Thoracic aorta (tissue), 2 donors: ENCODE measurements at places on chromosomes 5 and 9.

- no peak for DNase-seq
Observed at GRCh38 chr5:13943676-13944075, 812 bp downstream of the DNAH5 start.

- DNase-seq = no peak
Observed at GRCh38 chr9:38681747-38682227, 38.1 kb downstream of the FAM240B start.

GRCh38 chr9:91273853-91274552, 87.7 kb downstream of the AUH start:
- DNase-seq = no peak

DNA sequence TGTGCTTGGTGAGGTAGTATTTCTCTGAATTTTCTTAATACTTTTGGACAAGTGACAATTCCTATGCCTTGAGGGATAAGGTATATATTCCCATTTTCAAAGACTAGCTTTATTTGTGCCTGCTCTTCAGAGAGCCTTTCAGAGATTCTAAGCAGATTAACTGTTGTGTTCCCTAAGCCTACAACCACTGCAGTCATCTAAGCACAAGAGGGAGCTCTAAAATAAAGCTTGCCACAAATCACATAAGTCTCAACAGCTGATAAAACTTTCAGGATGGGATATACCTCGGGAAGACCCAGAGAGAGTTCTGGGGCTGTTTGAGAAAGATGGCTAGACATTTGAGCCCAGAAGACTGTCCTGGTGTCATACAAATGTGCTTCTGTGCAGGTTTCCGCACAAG, 157.3 kb downstream of the CYLC2 start:
- DNase-seq = no peak

GRCh38 chr5:102863058-102863457, 108.0 kb downstream of the PAM start:
- no peak for DNase-seq

GRCh38 chr5:171579976-171580411, 160.5 kb downstream of the FGF18 start:
- DNase-seq = no peak

DNA sequence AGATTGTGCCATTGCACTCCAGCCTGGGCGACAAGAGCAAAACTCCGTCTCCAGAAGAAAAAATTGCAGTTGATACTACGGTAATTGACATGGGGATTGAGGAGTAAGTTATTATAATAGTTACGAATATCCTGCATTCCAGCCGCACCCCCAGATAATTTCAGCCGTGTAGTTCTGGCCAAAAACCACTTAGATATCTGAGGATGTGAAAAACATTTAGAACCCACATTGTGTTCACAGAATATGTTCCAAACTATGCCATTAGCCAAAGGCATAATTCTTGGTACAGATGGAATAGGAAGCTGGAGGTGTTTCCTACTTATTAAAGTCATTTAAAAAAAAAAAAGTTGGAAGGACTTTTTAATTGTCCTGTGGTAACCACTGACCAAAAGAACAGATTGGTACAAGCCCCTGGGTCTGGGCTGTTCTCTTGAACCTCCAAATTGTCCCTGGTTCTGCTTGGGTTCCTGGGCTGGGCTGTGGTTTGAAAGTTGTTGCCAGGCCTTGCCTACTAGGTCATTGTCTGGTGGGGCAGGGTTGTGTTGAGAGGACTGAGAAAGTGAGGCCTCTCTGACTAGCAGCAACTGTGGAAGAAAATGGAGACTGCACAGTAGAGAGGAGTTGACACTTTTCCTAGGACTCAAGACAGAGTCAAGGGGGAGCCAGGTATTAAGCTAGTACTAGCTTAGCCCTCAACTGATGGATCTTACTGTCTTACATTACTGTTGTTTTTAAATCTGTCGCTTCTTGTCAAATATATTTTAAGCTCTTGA, 198.8 kb downstream of the NR3C1 start:
- no peak for DNase-seq

DNA sequence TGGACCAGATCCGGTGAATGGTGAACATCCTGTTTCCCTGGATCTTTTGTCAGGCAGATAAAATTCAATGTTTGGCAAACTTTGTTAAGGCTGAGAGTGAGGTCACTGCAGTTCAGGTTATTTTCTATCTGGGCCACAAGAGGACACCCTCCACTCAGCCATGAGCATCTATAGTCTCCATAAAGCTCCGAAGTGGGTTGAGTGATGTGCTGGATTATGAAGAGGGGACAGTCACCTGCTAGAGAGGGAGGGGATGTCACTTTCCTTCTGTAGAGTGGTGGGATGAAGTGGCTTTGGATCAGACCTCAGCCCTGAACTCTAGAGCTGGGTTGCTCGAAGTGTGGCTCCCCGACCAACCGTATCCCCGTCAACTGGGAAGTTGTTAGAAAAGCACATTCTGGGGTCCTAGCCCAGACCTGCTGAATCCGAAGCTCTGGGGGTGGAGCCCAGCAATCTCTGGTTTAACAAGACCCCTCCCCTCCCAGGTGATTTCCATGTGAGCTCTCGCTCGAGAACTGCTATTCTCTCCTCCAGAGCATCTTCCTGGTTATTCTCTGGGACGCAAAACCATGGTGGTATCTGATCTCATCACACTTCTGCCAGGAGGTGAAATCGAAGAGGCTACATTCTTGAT, 31.8 kb upstream of the FGF1 start:
- DNase-seq = no peak

- no peak for DNase-seq
Observed at GRCh38 chr9:136248951-136249876, 3.6 kb upstream of the QSOX2 start.

DNA sequence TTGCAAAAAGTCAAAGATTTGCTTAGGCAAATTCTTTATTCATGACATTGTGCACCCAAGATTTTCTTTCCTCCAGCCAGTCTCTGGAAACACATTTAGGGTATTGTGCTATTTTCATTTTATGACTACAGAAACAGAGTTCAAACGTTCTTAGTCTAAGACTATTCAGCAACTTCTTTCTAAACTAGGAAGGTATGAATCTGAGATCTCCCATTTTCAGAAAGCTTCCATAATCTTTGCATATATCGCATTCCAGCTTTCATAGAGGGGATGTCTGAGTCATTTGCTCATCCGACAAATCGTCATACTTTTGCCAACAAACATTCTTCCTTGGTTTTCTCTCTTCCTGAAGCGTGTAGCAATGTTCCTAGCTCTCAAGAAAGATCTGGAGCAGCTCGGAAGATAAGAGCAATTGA, 1.6 kb upstream of the PAPPA start:
- DNase-seq = no peak

DNA sequence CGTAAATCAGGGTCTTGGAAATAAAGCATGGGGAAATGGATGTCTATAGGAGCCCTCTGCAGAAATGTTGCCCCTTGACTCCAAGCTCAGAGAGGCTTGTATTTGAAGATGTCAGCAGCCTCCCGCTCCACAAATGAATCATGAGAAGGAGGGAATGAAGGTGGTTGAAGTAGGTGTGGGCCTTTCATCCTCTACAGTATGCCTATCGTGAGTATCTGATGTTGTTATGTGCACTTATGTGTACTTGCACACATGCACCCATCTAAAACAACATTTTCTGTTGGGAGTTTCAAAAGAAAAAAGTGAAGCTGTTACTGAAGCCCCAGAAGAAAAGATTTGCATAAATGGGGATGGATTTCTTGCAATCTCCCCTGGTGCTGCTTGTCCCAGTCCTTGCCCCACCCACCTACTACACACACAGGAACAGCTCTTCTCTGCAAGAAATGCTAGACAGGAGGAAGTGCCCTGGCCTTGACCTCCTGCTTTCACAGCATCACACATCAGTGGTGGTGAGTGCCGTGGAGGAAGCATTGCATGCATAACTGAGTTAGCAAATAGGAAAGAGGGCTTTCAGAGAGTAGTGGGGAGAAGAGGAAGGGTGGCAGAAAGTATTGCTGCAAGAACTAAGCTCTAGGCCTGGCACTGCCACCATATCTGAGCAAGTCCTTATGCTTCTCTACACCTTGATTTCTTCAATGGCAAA, 156.1 kb downstream of the SNX18 start:
- DNase-seq = no peak

DNA sequence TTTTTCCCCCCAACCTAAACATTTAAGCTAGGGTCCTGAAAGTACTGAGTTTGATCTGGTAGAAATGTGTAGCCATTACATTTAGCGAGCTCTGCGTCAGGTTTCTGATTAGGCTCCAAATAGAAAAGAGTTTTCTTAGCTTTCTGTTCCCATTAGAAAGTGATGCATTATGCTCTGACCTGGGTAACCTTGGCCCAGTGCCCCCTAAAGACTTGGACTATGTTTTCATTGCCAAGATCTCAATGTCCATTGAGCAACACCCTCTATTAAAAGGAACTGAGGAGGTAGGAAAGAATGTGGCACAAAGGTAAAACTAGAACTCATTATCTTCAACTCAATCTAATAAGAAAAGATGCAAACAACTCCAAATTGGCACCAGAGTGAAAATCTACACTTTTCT, 358.9 kb upstream of the PCSK5 start:
- DNase-seq = peak; percentile 25

GRCh38 chr5:174759091-174759490, 34.7 kb downstream of the MSX2 start:
- no peak for DNase-seq

- DNase-seq = no peak
Observed at GRCh38 chr5:127667926-127668325, 19.0 kb downstream of the CTXN3 start.

DNA sequence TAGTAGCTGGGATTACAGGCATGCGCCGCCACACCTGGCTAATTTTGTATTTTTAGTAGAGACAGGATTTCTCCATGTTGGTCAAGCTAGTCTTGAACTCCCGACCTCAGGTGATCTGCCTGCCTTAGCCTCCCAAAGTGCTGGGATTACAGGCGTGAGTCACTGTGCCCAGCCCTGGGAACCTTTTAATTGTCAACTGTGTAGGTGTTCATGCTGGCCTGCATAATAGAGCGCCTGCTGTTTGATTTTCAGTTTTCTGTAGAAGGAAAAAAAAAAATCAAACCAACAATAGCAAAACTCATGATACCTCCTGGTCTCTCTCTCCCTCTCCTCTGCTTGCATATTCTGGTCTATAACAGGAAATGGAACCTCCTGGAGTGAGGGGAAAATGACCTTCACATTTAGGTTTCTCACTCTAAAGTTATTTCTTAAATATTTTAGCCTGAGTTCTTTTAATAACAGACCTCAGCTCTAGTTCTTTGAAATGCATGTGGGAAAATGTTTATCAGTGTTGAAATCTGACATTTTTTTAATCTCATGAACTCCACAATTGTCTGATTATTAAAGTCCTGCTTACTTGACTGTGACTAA, 51.7 kb downstream of the EXOSC2 start:
- DNase-seq = no peak

DNA sequence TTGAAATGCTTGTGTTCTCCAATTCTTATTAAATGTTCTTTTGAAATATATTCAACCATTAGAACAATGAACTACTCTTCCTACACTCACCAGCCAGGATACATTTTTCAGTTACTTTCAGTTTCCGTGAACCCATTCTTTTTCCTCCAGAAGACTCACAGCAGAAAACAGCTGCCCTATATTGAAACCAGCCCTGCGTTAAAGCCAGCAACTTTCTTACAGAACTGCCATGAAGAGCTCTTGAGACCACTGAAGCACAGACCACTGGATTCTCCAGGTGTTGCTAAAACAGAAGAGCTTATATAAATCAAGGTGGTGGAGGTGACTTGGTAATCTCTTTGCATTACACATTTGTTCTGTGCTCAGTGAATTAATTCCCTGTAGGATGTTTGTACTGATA, 365.9 kb upstream of the C9orf72 start:
- DNase-seq = no peak

DNA sequence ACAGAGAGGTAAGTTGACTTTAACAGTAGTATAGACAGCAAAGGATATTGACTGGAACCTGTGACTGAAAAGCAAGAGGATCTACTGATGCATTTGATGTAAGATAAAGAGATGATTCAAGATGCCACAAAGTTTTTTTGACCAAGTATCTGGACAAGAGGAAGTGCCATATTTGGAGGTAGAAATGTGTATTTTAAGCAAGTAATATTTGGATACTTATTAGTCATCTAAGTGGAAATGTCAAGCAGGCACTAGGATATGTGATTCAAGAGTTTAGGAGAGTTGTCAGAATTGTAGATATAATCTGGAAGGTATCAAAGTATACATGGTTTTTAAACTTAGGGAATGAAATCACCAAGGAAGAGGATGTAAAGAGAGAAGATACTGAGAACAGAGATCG, 686.1 kb upstream of the CHD1 start:
- DNase-seq = no peak

- no peak for DNase-seq
Observed at GRCh38 chr5:172528440-172528839, 74.1 kb upstream of the SH3PXD2B start.

DNA sequence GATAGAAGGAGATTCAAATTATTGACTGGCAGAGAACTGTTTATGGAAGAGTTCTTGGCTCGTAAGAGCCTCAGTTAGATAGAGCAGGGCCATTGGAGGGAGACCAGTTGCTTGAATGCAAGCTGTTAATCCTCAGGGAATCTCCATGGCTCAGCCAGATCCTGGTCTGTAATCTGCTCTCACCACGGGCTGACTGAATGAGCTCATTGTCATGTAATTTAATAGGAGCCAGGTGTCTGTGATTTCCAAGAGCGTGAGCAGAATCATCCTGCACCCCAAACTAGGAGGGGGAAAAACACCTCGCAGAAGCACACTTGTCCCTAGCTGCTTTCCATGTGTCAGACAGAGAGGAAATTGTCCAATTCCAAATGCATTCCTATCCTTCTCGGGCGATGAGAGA, 19.1 kb upstream of the KCNMB1 start:
- no peak for DNase-seq

GRCh38 chr9:82969291-82969690, 93.7 kb downstream of the RASEF start:
- DNase-seq = no peak

DNA sequence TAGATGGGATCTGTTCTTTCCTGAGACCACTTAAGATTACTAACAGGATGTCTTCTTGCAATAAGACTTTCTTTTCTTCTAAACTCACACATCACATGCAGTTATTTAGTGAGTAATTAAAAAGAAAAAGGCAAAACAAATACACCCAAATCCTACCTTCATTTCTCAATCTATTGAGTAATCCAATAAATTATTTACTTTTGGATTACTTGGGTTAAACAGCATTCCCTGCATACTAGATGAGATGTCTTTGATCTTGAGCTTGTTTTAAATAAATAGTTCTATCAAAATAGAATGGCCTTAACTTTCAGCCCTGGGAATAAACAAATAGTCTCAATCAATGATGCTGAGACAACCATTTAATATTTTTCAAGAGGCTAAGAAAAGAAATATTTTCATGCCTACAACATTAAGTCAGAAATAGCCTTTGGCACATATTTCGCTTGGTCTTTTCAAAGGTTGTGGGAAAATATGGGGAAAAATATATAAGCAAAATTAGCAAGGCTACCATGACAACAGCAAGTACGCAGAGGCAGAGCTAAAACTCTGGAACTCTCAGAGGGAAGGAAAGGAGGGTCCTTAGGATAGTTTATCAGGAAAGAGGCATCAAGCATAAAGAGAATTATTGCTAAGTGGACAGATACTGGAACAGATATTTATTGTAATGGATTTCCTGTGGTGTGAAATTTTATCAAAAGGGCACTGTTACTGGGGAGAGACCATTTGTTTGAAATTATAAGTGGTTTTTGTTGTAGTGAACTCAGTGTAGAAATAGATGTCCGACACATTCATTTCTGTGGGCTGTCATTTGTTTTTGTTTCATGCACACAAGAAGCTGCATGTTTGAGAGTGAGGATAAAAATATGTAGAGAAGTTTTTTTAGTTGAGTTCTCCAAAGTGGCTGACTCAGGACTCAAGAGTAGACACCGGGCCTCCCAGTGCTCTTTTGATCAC, 70.2 kb upstream of the CDH6 start:
- DNase-seq = no peak

- no peak for DNase-seq
Observed at GRCh38 chr5:109936996-109937395, 247.3 kb downstream of the MAN2A1 start.
